Ascending aorta (tissue), 2 donors: ENCODE measurements at places on chromosomes 3 and 15. TPM values are rescaled to one million over a fixed set of nuclear protein-coding genes. Genes with fewer than 3 reads are reported as not detected.

- no peak for DNase-seq
These were observed 29.3 kb downstream of the PPP2R3A start for GRCh38 chr3:135994708-135995337.

GRCh38 chr3:71810056-71810455, 25.1 kb upstream of the PROK2 start:
- no peak for DNase-seq

DNA sequence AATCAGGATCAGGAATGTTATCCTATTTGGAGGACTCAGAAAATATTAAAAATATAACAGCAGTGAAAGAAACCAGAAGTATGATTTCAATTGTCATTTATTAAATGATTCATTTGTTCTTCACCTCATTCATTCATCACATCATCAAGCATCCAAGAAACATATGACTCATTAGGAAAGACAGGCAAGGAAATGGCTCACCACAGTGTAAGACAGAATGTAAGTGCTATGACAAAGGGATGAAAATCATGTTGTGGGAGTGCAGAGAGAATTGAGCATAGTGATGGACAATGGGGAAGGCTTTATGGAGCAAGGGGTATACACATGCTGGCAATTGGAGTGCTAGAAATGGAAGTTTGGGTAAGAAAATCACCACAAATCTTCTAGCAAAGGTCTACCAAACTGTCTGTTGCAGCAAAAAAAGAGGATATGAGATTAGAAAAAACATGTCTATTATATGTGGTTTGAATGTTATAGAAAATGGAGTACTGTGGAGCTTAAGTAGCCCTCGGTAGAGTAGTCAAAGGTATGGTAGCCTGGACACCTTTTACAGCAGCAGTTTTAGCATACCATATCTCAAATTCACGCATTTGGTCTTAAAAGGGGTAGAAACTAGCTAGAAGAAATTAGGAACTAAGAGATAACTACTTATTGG, 111.1 kb upstream of the GPR149 start:
- no peak for DNase-seq

Gene SCN5A
- 2.7 TPM for total RNA-seq

GRCh38 chr3:23749609-23750008, 56.1 kb upstream of the UBE2E1 start:
- no peak for DNase-seq

Gene STRIT1
- total RNA-seq: not detected

Gene PATL2
- not detected for total RNA-seq

DNA sequence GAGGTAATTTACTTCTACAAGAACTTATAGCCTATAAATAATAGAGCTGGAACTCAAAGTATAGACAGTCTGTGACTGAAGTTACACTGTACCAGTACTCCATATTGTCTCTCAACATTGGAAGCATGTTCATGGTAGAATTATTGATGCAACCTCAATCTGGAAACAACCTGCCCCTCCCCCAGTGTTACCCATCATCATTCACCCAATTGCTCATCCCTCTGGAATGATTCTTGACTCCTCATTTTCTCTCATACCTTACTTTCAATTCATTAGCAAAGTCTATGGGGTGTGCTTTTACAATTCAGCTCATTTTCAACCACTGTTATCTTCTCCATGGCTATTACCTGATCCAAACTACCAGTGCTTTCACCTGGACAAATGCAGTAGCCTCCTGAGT, 151.7 kb downstream of the CPNE4 start:
- no peak for DNase-seq

GRCh38 chr15:74229686-74230085, 6.4 kb upstream of the CCDC33 start:
- no peak for DNase-seq

DNA sequence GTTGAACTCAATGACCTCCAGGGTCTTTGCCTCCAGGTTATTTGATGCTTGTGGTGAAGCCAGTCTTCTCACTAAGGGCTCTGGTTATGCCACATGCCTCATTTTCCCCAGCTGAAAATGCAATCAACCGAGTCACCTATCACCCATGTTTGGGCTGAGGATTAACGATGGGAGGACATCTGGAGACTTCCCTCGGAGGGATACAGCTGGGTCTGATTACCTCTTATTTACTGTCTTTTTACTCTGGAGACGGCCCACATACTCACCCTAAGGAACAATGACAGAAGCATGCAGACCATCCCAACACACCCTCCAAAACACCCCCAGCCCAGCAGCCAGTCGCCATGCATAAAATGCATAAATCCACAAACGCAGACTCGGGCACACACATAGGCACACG, 187.4 kb downstream of the OPA1 start:
- DNase-seq: no peak

- no peak for DNase-seq
These were observed 610.2 kb upstream of the ROBO2 start for GRCh38 chr3:76429581-76430177.

- DNase-seq: no peak
These were observed 64.6 kb downstream of the TPRG1 start for GRCh38 chr3:189236352-189236751.

DNA sequence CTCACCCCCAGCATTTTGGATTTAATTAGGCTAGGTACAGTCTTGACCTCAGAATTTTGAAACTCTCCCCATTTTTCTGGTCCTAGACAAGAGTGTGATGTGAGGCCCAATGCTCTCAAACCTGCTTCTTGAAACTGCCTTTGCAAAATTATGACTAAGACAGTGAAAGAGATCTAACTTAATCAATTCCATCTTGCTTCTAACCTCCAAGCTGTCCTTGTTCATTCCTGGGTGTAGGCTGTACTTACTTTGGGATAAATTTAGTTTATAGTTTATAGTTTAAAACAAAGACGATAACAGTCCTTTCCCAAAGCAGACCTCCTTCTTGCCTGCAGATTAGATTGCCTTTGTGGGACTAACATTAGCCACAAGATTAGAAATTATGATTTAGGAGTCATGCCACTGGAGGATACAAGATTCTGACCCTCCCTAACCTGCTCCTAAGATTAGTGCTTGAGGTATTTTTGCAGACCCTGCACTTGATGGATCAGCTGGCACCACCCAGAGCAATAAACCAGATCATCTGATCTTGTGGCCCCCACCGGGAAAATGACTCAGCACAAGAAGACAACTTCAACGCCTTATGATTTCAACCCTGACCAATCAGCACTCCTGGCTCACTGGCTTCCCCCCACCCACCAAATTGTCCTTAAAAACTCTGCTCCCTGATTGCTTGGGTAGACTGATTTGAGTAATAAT, 59.6 kb downstream of the CD200R1L start:
- DNase-seq: no peak

Gene PLIN1
- 39.3 TPM for total RNA-seq

DNA sequence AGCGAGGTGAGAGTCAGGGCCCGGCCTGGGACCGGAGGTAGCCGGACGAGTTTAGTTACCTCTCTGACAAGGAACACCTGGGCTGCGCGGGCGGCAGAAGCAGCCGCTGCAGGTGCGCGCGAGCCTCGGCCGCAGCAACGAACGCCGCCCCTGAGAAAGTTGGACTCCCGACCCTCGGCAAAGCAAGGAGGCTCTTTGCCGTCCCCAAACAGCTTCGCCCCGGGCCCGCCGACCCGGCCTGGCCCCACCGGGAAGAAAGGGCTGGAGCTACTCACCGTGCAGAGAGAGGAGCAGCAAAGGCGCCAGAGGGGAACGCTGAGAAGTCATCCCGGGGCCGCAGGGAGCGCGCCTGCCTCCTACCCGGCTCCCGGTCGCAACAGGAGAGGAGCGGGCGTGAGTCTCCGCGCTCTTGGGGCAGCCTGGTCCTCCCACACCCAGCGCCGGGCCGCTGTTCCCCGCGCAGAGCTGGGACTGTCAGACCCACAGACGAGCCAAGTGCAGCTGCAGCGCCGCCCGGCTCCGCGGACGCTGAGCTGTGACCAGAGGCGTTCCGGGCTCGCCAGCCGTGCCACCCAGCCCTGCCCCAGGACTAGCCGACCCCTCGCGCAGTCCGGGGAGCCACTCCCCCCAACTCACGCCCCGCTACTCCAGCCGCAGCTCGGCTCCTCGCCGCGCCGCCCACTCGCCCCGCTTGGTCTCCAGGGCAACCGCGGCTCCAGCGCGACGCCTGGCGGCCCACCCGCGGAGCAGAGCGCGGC, at the start of gene IGSF11:
TSS of gene IGSF11 (minus strand) at position 591 of the 758 bp plus-strand sequence. CDS start at position 327, 264 bp downstream.
- no peak for DNase-seq

DNA sequence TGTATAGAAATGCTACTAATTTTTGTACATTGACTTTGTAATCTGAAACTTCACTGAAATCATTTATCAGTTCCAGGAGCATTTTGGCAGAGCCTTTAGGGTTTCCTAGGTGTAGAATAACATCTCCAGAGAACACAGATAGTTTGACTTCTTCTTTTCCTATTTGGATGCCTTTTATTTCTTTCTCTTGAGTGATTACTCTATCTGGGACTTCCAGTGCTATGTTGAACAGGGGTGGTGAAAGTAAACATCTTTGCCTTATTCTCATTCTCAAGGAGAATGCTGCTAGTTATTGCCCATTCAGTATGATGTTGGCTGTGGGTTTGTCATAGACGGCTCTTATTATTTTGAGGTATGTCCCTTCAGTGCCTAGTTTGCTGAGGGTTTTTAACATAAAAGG, 697.9 kb upstream of the ROBO1 start:
- no peak for DNase-seq

DNA sequence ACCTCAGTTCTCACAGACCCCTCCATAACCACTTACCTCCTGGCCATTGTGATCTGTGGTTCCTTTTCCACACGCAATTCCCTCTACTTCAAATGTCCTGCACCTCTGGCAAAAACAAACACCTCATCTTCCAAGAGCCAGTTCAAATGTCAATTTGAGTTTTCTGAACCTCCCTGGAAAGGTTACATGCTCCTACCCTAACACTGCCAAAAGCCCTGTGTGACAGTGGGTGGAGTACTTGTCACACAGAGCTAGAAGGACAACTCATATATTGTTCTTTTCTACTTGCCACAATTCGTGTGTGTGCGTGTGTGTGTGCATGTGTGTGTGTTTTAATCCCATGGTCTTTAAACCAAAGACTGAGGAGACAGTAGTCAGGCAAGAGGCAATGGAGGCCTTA, 331.8 kb upstream of the ARHGEF26 start:
- DNase-seq: no peak

Gene ADGRG7
- total RNA-seq: not detected

- DNase-seq: no peak
These were observed 62.7 kb downstream of the PDIA5 start for GRCh38 chr3:123129532-123129931.

- DNase-seq: no peak
These were observed 34.1 kb upstream of the KLHL25 start for GRCh38 chr15:85828874-85829273.

GRCh38 chr15:51780636-51781035, 29.2 kb downstream of the TMOD2 start:
- DNase-seq: no peak

- no peak for DNase-seq
These were observed 71.0 kb downstream of the SLC6A11 start for GRCh38 chr3:10887015-10887414.

Gene SLC22A13
- not detected for total RNA-seq

Gene HES1
- 22.6 TPM for total RNA-seq

Gene INSYN1
- 13.0 TPM for total RNA-seq

DNA sequence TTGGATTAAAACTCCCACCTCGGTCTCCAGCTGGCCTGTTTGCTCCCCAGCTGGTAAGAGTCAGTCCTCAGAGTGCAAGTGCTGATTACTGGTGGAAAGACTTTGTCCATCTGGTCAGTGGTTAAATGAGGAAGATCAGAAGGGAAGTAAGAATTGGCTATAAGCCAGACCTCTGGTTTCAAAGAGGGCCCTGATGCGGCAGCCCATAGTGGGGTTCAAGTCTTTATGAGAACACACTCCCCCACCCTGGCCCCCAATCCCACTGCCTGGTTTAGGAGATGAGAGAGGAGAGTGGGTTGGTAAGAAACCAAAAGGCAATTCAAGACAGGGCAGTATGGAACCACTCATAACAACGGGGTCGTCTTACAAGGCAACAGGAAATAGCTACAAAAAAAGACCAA, 65.0 kb downstream of the FRMD4B start:
- DNase-seq: no peak
